ENCODE measurements at places on chromosomes 12 and 14.

- DNase-seq, result no peak
These were observed 84.0 kb downstream of the BORCS5 start for GRCh38 chr12:12440784-12441428.

DNA sequence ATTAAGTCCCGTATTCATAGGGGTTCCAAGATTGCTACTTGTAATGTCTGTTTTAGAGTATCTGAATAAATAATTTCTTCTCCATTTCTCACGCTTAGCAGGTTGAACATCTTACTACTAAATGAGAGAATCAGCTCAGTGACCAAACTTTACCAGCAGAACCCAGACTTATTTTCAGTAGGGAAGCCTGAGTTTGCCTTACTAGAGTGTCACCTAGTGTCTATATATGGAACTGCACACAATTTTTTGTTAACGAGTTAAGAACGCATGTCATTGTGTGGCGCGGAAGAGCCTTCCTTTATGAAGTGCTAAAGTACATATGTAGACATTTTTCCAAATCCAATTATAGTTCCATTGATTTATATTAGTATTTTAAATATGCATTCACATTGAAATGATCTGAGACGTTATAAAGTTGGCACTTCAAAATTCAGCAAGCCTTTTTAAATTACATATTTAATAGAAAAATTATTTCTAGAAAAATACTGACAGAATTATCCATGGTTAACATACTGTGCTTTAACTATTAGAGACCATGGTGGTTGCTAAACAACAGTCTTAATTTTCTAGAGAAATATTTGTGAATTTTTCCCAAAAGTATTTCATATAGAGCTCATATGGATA is 88.3 kb downstream of the RPS29 start:
- DNase-seq, result peak; percentile 92

- DNase-seq, result no peak
These were observed 13.3 kb upstream of the TMCC3 start for GRCh38 chr12:94663702-94664101.

- DNase-seq, result no peak
These were observed 142.5 kb upstream of the SSTR1 start for GRCh38 chr14:38065106-38065762.

DNA sequence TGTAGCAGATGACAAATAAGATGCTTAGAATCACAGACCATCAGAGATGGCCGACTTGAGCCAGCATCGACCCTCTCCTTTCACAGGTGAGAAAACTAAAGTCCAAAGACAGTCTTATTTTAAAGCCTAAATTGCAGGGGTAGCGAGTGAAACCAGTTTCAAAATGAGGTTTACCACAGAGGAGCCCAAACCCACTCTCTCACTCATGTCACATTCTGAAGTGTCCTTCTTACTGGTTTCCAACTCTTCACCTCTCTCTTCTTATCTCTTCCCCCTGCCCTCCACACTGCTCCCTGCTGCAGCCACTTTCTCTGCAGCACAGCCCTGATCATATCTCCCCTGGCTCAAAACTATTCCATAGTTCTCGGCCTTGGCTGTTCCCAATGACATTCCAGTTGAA is 57.0 kb upstream of the NID2 start:
- DNase-seq, result no peak

GRCh38 chr12:104565606-104566243 is 109.0 kb downstream of the CHST11 start:
- no peak for DNase-seq

DNA sequence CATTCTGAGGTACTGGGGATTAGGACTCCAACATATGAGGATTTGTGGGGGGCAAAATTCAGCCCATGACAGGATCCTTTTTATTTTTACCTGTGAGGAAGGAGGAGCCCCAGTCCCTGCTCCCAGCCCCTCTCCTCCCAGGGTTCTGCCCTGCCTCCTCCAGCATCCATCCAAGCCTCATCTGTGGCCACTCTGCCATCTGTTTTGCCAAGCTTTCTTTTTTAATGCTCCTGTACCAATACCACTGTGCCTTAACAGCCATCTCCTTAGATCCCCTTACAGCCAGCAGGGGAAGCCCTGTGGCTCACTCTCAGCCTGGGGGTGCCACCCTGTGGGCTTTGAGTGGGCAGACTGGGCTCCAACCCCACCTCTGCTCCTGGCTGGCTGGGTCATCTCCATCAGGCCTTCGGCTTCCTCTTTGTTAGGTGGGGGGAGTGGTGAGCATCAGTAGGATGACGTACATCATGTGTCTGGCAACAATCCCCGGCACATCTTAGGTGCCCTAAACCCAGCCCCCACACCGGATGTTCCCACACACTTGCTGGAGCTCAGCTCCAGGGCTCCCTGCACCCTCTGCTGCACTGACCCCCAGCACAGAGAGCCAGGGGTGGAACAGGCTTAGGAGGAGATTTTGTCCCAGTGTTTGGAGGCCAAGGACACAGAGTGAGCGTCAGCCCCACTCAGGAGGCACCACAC is 40.2 kb downstream of the CYP46A1 start:
- no peak for DNase-seq

- DNase-seq, result no peak
These were observed 3.9 kb downstream of the RNASE11 start for GRCh38 chr14:20583908-20584307.

- no peak for DNase-seq
These were observed 454.7 kb upstream of the PRICKLE1 start for GRCh38 chr12:43044241-43044640.

DNA sequence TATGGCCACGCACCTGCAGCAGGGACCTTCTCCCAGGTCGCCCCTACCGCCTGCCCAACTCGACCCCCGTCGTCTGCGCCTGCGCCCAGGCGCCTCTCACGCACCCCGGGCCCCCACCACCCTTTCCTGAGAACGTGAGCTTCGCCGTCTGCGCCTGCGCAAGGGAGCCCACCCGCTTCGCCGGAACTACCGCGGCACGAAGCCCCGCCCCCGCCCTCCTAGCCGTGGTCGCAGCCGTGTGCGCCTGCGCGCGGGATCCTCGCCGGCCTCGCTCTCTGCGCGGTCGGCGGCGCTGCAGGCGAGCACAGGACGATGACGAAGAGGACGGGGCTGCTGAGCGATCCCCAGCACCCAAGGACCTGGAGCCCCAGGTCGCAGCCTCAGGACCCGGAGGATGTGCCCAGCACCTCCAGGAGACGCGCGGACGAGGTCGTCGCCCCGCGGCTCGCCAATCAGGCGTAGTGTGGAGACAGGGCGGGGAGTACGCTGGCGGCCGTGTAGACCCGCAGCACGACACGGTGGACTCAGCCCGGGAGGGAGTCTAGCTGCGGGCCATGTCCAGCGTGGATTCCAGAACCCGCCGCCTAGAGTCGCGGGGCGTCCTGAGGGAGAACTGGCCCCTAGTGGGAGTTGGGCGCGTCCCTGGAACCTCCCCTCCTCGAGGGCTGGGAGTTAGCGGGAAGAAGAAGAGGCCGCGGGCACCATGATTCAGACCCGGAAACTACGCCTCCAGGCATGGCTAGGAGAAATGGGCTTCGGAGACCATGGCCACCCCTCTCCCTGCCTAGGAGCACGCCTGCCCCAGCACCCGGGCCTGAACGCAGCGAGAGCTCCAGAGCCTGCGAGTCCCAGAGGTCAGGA is 1120.8 kb upstream of the TMEM132C start:
- DNase-seq, result peak; percentile 96

DNA sequence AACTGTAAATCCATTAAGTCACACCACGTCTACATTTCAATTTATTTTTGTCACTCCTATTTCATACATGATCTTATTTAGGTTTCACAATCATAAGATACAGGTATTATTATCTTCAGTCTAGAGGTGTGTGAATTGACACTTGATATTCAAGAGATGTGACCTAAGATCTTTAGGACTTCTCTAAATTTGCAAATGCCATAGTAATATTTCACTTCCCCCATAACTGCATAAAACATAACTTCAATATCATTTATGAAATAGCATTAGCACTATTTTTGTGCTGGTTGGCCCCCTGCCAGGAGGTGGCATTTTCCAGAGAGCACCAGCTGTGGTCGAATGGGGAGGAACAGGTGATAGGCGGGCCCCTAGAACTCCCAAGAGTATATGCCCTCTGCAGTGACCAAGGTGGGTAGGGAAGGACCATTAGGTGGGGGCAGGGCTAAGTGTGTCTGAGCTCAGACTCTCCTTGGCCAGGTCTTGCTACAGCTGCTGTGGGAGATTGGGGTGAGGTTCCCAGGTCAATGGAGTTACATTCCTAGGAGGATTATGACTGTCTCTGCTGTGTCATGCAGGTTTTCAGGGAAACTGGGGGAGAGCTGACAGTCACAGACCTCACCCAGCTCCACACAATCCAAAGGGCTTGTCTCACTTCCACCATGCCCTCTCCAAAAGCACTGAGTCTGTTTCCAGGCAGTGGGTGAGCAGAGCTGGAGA is 49.2 kb upstream of the ERGIC2 start:
- DNase-seq, result no peak

DNA sequence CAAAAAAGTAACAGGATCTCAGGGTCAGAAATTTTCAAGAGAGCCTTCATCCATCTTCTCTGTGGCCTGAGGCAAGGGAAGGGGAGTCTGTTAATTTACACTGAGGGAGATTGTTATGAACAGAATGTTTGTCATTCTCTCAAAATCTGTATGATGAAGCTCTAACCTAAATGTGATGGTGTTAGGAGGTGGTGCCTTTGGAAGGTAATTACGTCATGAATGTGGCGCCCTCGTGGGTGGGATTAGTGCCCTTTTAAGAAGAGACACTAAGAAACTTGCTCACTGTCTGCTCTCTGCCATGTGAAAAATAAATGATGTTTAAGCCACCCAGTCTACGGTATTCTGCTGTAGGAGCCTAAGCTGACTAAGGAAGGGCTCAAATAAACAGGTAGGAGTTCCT is 521.6 kb downstream of the SNAPC1 start:
- DNase-seq, result no peak

GRCh38 chr12:3020850-3021435 is 56.2 kb upstream of the TSPAN9 start:
- no peak for DNase-seq

DNA sequence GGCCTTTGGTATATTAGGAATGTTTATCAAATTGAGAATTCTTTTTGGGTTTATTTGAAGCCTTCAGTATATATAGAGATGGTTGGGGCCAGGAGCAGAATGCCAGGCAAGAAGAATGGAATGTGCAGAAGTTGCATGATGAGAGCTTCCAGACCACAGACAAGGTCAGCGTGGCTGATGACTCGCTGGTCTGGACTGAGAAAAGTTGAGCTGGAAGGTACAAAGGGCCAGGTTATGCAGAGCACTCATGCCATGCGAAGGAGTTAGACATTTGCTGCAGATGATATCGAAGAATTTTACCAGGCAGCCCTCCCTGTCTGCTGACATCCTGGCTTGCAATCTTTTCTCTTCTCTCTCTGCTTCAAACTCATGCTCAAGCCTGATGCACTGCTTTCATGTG is 196.2 kb upstream of the ARHGAP5 start:
- DNase-seq, result no peak

DNA sequence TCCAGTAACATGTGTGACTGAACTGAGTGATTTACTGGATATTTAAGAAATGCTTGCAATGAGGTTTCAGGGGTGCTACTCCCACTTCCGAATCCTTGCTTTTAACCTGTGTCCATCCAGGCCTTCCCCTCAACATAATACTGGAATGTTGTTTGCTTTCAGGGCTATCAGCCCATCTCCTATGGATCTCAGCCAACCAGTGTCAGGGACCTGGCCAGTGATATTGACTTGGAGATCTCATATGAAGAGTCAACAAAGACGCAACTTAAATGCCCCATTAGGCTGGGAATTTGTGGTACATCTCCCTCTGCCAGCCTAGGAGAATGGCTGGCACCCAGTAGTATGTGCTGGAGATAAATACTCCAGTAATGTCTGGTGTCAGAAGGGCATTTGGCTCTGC is 889 bp upstream of the IFT43 start:
- DNase-seq, result no peak

GRCh38 chr14:101905614-101906013 is 58.8 kb upstream of the DYNC1H1 start:
- DNase-seq, result no peak

DNA sequence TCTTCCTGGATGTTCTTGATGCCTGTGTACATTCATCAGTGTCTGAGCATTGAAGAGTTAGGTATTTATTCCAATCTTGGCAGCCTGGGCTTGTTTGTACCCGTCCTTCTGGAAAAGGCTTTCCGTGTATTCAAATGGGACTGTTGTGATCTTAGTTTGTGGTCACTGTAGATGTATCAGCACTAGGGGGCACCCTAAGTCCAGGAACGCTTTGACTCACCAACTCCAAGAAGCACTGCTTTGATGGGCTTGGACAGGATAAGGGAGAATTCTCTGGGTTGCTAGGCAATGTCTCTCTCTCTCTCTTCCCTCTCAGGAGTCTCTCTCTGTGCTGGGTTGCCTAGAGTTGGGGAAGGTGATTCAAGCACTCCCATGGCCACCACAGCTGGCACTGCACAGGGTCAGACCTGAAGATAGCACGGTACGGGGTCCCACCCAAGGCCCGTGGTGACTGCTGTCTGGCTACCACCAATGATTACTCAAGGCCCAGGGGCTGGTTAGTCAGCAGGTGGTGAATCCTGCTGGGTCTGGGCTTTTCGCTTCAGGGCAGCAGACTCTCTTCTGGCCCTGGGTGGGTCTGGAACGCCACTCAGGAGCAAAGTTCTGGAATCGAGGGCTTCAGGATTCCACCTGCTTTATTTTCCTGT is 211.1 kb upstream of the RGS6 start:
- DNase-seq, result peak; percentile 44

- DNase-seq, result no peak
These were observed 136.4 kb upstream of the FAR2 start for GRCh38 chr12:29012673-29013072.

DNA sequence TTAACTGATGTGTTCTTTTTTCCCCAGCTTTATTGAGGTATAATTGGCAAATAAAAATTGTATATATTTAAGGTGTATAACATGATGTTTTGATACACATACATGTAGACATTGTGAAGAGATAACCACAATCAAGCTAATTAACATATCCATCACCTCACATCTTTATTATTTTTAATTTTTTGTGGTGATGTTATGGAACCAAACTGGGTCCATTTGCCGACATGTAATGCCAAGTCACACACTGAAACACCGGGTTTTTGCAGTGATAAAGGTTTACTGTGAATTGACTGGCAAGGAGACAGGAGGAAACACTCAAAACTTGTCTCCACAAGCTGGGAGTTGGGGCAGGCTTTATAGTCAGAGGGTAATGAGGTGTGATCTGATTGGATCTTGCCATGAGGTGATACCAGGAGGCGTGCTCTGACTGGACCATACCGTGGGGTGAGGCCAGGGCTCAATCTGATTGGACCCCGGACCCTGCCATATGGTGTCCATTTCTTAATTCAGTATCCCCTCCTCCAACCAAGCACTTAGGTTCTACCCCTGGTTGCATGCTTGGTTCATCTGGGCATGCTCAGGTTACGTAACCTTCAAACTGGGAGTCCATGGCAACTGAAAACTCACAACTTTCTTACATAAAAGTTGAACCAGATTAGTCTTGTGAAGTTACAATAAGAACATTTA is 11.8 kb upstream of the WSCD2 start:
- no peak for DNase-seq

GRCh38 chr12:75635606-75636444 is 124.4 kb upstream of the KRR1 start:
- no peak for DNase-seq

DNA sequence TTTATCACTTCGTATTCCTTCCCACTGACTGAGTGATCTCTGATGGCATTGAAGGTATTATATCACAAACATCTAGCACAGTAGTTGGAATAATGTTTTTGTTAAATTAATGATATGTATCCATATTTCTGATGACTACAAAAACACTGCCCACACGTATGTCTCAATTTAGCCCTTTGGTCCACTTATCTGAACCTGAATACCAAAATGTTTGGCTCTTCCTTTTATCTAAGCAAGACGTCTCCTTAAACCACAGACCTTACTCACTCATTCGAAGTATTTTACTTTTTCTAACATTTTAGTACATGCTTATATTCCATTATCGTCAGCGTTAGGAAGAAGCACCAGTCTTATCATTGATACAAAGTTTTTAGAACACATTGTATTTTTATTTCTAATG is 126.4 kb downstream of the PIK3C2G start:
- no peak for DNase-seq
